T-helper 17 cell (primary cell): ENCODE measurements at places on chromosomes 12 and 14.

- no peak for DNase-seq
Measured at GRCh38 chr12:21938879-21939278, 2.3 kb downstream of the ABCC9 start.

DNA sequence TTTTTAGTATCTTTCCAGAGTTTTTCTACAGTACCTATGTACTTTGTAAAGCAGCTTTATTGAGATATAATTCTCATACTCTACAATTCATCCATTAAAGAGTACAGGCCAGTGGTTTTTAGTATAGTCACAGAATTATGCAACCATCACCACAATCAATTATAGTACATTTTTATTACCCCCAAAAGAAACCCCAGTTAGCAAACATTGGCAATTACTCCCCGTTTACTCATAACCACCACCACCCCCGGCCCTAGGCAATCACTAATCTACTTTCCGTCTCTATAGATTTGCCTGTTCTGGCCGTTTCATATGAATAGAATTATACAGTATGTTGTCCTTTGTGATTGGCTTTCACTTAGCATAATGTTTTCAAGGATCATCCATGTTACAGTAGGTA is 119.8 kb downstream of the KICS2 start:
- DNase-seq, result no peak

DNA sequence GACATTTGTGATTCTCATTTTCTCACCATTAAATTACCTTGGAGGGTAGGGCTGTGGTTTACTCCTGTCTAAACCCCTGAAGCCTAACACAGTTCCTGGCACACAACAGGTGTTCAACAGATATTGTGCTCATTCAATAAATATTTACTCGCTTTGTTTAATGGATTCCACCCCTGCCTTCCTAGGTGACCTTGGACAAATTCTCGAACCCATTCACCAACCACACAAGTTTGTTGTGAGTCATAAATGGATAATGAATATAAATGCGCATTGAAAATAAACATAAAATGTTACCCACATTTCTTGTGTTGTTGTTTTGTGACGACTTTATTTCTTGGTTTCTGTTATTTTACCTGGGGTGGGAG is 362 bp upstream of the TSFM start:
- no peak for DNase-seq

DNA sequence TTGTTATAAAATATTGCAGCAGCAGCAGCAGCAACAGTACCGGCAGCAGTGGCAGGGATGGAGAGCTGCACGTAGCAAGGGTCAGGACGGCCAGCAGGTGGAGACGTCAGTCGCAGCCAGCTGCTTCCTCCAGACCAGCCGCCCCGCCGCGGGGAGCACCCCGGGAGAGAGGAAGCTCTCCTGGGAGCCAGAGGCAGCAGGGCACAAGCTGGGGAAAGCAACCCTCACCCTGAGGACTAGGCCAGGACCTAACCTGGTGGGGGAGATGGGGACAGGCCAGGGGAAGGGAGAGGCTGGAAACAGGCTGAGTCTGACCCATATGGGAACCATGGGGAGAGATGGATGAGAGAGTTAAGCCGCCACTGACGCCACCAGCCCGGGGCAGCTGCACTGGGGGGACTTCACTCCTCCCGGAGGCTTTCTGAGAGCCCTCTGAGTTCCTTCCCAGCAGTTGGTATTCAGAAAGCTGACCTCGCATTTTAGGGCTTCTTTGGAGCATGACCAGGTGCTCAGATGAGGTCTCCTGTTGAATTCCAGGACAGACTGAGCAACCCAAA is 56.3 kb downstream of the SPTB start:
- DNase-seq, result peak; percentile 50

GRCh38 chr12:121939186-121939585 is 20.8 kb downstream of the CFAP251 start:
- no peak for DNase-seq

- DNase-seq, result no peak
Measured at GRCh38 chr12:100166232-100166631, 23.6 kb upstream of the BLTP3B start.

DNA sequence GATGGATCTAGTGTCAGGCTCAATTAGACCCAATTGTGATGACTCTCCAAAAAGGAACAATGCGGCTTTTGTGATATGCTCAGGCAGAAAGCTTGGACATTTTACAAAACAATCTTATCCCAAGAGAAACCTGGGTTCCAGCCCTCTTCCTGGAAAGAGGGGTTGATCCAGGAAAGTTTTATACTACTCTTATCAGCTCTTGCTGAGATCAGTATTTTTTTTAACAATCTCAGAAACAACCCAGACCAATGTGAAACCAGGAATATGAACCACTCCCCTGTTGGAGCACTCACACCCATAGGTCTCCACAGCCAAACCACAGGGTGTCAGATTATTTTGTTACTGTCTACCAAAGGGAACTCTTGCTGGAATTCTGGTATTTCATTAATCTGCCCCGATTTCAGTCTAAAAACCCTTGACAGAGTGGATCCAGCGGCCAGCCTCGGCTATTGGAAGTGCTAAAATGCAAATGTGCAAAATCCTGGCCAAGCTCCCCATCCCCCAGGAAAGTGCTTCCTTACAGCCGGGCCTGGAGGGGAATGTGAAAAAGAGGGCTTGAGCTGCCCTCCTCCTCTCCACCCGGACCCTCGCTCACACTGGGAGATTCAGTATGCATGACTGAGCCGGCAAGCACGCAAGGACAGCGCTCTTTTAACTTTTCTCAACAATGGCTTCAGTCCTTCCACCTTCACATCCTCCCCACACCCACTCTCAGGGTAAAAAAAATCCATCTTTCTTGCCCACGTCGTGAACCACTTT is 4.0 kb downstream of the FBXL14 start:
- no peak for DNase-seq

DNA sequence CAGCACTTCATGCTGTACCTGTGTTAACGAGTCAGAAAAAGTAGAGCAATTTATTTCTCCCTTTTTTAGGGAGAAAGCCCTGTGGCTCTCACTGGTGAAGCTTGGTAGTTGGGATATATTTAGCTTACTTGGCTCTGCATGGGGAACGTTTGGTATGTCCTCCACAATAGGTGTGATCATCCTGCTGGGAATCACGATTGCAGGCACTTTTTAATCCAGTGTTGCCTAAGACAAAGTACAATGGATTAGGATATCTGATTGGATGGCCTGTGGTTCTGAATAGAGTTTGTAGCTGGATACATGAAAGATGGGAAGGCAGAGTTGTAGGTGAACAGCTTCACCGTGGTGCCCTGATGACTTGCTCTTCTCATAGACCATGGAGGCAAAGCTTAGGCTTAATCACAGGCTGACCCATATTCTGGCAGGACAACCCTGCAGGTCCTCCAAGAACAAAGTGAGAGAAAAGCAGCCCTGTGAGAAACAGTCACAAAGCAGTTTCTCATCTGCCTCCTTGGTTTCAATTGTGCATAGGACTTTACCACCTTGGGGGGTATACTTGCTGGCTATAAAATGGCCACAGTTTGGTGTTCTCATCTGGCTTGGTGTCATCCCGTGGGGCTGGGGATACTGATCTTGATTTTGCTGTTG is 7.5 kb downstream of the RESF1 start:
- DNase-seq, result no peak
